ENCODE measurements at places on chromosomes 12 and 14. TPM values are rescaled to one million over a fixed set of nuclear protein-coding genes. Genes with fewer than 3 reads are reported as not detected.

- peak; percentile 85 for DNase-seq
These were observed 27.7 kb downstream of the FIGNL2 start for GRCh38 chr12:51820526-51821439.

- no peak for DNase-seq
These were observed 1435.7 kb downstream of the LRFN5 start for GRCh38 chr14:43042408-43042807.

- no peak for DNase-seq
These were observed 1.7 kb upstream of the OR4K5 start for GRCh38 chr14:19918553-19919264.

- DNase-seq: no peak
These were observed 19.4 kb downstream of the PPP1R36 start for GRCh38 chr14:64569138-64569631.

KCNC2 gene
- total RNA-seq: not detected

DNA sequence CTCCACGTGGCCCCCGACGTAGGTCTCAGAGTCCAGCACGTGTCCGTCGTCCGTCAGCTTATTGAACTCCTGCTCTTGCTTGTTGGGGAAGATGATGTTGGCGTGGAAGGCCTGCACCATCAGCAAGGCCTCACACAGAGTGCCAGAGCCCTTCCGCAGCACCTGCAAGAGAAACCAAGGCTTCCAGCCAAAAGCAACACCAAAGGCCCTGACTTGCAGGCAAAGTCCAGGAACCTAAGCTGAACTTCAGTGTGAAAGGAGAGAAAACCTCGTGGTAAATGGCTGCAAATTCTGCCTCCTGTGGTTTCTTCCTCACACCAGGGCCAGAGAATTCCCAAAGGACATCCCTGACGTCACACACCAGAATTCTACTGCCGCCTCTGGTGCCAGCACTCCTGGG lies 14.5 kb downstream of the POLE start:
- DNase-seq: peak; percentile 51

DNA sequence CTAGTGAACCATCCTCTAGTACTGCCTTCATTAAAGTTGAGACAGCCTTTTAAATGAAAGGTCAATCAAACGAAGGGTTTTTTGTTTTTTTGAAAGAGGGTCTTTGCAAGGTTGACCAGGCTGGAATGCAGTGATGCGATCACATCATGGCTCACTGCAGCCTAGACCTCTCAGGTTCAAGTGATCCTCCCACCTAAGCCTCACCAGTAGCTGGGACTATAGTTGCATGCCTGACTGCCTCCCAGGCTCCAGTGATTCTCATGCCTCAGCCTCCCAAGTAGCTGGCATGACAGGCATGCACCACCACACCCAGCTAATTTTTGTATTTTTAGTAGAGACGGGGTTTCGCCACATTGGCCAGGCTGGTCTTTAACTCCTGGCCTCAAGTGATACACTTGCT lies 114.6 kb upstream of the SINHCAF start:
- no peak for DNase-seq

DNA sequence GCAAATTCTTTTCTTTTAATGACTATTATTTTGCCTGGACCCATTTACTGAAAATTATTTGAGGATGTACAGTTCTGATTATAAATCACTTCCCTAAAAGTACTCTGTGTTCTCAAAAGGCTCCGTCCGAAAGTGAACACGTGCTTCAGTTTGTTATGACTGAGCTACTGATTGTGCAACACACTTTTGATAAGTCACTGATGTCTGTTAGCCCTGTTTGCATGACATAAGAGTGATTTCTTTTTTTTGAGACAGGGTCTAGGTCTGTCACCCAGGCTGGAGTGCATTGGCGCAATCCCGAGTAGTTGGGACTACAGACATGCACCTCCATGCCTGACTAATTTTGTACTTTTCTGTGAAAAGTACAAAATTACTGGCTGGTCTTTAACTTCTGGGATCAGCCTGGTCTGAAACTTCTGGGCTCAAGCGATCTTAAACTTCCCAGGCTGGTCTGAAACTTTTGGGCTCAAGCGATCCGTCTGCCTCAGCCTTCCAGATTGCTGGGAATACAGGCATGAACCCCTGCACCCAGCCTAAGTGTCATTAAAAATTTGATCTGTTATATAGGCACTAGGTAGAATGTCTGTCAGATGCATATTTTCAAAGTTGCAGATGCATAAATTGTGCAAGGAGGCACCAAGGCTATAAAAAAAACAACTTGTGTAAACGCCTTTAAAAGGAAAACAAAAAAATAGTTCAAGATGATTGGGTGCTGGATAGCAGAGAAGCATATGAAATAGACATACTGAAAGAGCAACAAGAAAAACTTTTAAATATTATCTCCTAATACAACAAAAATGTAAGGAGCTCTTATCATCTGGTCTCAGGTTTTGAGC lies 111.5 kb downstream of the SRGAP1 start:
- no peak for DNase-seq

GRCh38 chr14:29865299-29865698 lies 62.3 kb downstream of the PRKD1 start:
- no peak for DNase-seq

GRCh38 chr12:52020539-52021336 lies 14.0 kb downstream of the TAMALIN start:
- peak; percentile 75 for DNase-seq

CLEC9A gene
- not detected for total RNA-seq

- peak; percentile 37 for DNase-seq
These were observed 32.4 kb upstream of the PPP1R13B start for GRCh38 chr14:103879570-103880347.

C3AR1 gene
- total RNA-seq: 2.3 TPM

OR4K1 gene
- total RNA-seq: not detected

ASCL1 gene
- total RNA-seq: not detected

DNA sequence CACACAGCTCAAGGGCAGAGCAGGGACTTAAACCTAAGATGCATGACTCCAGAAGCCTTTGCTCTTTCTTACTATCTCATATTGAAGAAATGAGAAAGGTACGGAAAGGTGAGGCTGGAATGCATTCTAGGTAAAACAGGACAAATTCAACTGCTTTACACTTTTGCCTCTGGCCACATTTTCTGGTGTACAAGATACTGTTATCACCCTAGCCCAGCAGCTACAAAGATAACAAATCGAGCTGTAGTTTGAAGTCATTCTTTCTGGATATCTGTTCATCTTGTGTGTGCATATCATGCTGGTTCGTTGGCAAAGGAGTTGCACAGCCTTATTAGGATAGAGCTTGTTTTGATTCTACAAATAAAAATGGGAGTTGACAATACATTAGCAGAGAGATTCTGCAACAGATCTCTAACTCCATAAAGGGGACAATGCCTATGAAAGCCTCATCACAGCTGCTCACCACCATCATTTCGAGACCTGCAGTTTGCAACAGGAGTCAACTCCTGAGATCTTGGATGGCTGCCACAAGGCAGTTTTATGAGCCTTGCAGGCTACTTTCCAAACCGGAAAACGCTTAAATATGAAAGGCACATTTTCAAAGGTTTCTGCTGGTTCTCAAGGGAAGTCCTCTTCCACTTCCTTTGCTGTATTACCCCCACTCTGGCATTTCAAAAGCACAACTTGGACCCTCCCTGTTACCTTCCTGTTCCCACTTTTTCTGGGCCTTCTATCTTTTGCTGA lies 64.9 kb downstream of the STXBP6 start:
- no peak for DNase-seq

All from natural killer cell treated with Interleukin-12 subunit alpha and Interleukin-12 subunit beta and Interleukin-15 and Interleukin-18, amount 100 ng/mL, for 72 hours (primary cell).